ENCODE measurements at places on chromosomes 6 and 20.

- DNase-seq, result no peak
Measured at GRCh38 chr20:58048096-58048702, 180.3 kb downstream of the ANKRD60 start.

DNA sequence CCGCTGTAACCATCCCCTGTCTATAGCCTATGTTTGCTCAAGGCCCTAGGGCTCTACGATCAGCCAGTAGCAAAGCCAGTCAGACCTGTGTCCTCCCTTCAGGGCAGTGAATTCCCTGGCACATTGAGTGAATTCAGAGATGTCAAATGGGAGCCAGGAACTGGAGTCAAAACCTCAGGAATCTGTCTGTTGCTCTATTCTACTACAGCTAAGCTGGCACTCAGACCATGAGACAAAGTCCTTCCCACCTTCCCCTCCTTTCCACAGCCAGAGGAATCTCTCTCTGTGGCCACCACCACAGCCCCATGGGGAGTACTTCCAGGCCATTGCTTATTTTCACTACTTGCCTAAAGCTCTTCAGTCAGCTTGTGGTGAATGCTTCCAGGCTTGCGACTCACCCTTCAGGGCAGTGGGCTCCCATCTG lies 82.0 kb downstream of the PKIB start:
- DNase-seq, result no peak

- DNase-seq, result no peak
Measured at GRCh38 chr6:53440336-53440945, 91.7 kb upstream of the ELOVL5 start.

GRCh38 chr20:29300579-29301551 lies 1956.6 kb upstream of the DEFB115 start:
- no peak for DNase-seq

Measured in stimulated activated CD8-positive, alpha-beta memory T cell treated with anti-CD3 and anti-CD28 coated beads, Interleukin-7, amount 100 ng/mL, for 24 hours (primary cell).